H9 (cell line): ENCODE measurements at places on chromosomes 7 and 10.

DNA sequence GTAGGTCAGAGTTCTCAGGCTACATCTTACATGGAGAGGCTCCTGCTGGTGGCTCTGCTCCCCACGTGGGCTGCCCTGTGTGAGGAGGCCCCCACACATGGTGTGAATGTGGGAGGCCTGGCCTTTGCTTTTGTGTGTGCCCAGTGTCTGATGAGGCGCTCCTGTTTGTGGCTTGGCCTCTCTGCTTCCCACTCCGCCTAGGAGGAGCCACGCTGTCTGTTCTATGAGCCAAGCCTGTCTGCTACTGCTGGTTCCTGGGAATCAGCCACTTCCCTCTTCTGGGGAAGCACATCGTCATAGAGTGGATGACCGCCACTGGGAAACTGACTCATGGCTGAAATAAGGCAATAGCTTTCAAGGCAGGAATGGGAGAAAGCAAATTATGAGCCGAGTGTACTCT, 87.1 kb downstream of the CYP26A1 start:
- no peak for DNase-seq

- no peak for DNase-seq
Observed at GRCh38 chr10:24370877-24371276, 161.9 kb downstream of the KIAA1217 start.

DNA sequence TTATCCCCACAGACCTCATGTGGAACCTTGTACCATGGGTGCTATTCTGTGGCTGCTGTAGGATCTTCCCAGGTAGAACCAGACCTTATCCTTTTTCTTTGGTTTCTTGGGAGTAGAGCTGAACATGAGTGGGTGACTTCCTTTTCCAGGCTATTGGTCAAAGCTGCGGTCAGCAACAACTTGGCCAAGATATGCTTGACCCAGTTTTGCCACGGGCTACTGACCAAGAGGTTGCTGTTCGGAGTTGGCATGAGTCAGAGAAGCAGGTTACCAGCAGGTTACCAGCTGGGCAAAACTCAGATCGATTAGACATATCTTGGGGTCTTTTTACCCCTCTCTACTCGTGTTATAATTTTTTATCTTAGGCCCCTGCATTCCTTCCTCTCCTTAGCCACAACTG, 36.7 kb upstream of the HDAC9 start:
- DNase-seq: no peak

DNA sequence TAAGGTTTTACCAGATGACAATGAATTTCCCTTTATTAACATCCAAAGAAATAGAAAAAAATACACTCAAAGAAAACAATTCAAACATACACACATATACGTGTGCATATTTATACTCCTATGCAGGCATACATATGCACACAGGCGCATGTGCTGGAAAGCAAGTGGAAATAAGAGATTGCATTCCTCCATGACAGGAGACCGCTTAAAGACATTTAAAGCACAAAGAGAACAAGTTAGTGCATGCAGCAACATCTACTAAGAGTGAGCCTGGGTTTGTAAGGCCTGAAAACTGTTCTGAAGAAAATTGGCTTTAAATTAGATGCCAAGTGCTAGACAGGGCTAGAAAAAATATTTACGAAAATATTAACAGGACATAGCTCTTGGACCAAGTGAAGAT, 40.1 kb upstream of the PPP1R17 start:
- DNase-seq: no peak

DNA sequence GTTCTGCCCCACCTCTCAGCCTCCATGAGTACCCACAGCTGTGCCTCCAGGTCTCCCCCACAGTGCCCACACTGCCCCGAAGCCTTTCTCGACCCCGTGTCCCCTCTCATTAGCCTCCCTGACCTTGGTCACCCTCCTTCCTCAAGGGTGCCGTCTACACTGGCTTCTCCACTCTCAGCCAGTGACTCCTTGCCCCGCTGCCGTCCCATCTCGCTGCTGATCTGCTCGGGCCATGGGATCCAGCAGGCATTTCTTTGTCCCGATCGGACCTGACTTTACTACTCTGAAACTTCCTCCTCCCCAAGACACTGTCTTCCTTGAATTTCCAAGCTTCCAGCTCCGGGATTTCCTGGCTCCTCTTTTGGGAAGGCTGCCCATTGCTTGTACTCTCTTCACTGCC, 31.3 kb downstream of the FKBP6 start:
- DNase-seq: no peak
